RKO (cell line): ENCODE measurements at places on chromosomes 3 and 15.

- peak; percentile 65 for DNase-seq
These were observed 50.6 kb downstream of the SERP1 start for GRCh38 chr3:150495563-150496168.

- no peak for DNase-seq
These were observed 43.1 kb downstream of the AMOTL2 start for GRCh38 chr3:134330883-134331810.

DNA sequence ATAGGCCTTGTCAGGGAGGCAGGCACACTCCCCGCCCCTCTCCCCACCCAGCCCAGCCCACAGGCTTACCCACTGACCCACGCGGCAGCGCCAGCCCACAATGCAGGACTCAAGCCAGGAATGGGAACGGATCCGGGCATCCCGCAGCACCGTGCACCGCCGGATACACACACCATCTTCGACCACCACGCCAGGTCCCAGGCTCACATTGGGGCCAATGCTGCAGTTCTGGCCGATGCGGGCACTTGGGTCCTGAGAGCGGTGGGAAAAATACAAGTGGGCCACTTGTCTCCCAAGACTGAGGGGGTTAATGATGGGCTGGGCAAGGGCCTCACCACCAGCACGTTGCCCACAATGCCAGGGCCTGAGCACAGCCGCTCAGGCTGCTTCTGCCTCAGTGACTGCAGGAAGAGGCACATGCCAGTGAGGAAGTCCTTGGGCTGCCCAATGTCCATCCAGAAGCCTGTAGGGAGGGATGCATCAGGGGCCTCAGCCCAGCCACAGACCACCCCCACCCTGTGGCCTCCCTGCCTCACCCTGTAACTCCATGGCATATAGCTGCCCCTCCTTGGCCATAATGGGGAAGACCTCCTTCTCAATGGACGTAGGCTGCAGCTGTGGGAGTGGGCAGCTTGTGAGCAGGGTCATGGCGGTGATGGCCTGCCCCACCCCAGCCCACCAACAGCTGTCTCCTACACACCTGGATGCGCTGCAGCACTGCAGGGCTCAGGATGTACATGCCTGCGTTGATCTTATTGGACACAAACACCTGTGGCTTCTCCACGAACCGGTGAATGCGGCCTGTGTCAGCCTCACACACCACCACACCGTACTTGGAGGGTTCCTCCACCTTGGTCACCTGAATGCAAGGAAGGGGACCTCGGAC is 1.6 kb downstream of the GMPPB start:
- no peak for DNase-seq

DNA sequence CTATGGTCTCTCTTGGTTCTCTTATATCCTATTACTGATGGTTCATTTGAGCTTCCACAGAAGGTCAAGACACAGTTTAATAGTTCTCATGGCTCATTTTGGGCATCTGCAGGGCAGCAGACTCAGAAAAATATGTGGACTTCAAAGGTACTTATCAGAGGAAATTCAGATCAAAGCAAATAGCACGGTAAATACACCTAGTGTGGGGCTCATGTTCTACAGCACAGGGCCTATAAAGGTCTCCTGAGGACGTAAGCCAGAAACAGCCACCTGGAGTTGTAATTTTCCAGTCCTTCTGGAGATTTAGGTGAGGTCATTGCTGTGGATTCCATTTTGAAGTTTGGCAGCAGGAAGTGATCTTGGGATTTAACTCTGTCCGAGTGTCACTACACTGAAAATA is 134.5 kb upstream of the SGO1 start:
- DNase-seq, result no peak

GRCh38 chr15:31163769-31164572 is 62.4 kb upstream of the TRPM1 start:
- no peak for DNase-seq

DNA sequence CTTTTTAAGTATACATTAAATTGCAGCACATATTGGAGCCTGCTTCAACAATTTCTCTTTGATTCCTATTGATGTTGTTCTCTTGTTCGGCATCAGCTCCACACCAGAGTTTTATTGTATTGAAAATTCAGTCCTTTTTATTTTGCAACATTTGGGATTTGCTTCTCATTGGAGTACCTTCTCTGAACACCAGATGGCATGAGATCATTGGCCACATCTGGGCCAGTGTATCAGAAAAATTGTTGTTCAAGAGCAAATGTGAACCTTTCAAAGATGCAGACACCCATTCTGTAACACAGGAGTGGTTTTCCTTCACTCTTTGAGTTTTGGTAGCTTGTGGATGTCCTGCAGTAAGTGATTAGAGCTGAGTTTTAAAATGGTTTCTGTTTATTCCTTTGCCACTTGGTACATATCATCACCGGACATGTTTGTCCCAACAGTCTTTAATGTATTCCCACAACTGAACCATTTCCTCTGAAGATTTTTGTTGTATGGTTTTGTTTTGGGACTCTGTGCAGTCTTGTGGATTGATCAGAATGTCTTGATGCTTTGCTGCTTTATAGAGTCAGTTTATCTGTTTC is 96.1 kb downstream of the MCTP2 start:
- peak; percentile 62 for DNase-seq

GRCh38 chr15:73924171-73924921 is 1.9 kb upstream of the LOXL1 start:
- peak; percentile 66 for DNase-seq

GRCh38 chr3:136120373-136121348 is 75.5 kb downstream of the MSL2 start:
- DNase-seq, result no peak

DNA sequence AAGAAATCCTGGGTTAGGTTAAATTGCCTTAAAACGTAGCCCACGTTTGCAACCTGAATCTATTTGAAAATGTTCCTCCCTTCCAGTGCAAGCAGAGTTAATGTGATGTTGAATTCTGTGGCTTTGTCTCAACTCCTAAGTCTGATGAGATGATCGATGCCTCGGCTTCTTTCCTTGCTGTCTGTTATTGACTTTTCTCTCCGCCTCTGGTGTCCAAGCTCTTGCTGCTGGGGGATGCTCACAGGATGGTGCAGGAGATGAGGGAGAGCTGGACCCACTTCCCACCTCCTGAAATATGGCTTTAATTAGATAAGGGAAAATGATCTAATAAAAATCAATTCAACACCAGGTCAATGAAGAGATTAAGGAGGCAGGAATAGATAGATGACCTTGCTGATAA is 407.9 kb upstream of the RGMA start:
- no peak for DNase-seq
